Right lung (tissue), 10 donors: ENCODE measurements at places on chromosomes 3 and 15. TPM values are rescaled to one million over a fixed set of nuclear protein-coding genes. Genes with fewer than 3 reads are reported as not detected.

ST8SIA2 gene
- polyA plus RNA-seq = 5.0 TPM

ACKR2 gene
- polyA plus RNA-seq = 1.7 TPM

GRAMD2A gene
- polyA plus RNA-seq = 9.6 TPM

GATM gene
- 27.5 TPM for polyA plus RNA-seq

ARPIN gene
- polyA plus RNA-seq = 26.0 TPM
